ENCODE measurements at places on chromosomes 13 and 19. TPM values are rescaled to one million over a fixed set of nuclear protein-coding genes. Genes with fewer than 3 reads are reported as not detected.

DACH1 gene
- 9.6 TPM for total RNA-seq

ZSCAN4 gene
- not detected for total RNA-seq

TLE6 gene
- total RNA-seq: 4.6 TPM

PTPRS gene
- total RNA-seq: 85.6 TPM

GNA15 gene
- 29.8 TPM for total RNA-seq

SELENOW gene
- total RNA-seq: 194 TPM

NEK3 gene
- total RNA-seq: 34.6 TPM

OR4F17 gene
- total RNA-seq: not detected

IL17D gene
- total RNA-seq: 1.8 TPM

ZNF208 gene
- 0.91 TPM for total RNA-seq

PRTN3 gene
- total RNA-seq: not detected

TMEM59L gene
- 0.30 TPM for total RNA-seq

ZMYM2 gene
- total RNA-seq: 87.0 TPM

CGB8 gene
- total RNA-seq: not detected

ZNF677 gene
- 9.1 TPM for total RNA-seq
